ENCODE measurements at places on chromosomes 2 and 18. TPM values are rescaled to one million over a fixed set of nuclear protein-coding genes. Genes with fewer than 3 reads are reported as not detected.

- DNase-seq, result no peak
Measured at GRCh38 chr18:51121597-51121857, 76.0 kb downstream of the MEX3C start.

GRCh38 chr2:65767946-65768345 is 335.5 kb upstream of the SPRED2 start:
- DNase-seq, result no peak

DNA sequence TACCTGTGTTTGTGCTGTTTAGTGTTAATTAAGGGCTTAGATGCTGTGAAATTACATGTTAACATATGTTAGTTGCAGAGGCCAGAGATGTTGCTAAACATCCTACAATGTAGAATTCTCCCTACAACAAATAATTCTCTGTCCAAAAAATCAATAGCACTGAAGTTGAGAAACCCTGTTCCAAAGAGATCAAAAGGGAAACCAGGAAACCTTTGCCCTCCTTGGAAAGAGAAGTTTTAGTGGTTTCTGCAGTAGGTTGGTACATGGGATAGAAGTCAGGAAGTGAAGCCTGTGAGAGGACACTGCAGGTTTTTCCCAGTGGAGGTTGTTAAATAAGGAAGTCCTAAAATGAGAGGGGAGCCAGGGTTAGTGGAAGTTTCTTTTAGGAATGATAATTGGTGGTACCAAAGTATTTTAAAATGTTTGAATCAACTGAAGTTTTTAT is 6.3 kb upstream of the RMDN2 start:
- DNase-seq, result no peak

GRCh38 chr2:42249887-42250286 is 80.7 kb downstream of the EML4 start:
- no peak for DNase-seq

DNA sequence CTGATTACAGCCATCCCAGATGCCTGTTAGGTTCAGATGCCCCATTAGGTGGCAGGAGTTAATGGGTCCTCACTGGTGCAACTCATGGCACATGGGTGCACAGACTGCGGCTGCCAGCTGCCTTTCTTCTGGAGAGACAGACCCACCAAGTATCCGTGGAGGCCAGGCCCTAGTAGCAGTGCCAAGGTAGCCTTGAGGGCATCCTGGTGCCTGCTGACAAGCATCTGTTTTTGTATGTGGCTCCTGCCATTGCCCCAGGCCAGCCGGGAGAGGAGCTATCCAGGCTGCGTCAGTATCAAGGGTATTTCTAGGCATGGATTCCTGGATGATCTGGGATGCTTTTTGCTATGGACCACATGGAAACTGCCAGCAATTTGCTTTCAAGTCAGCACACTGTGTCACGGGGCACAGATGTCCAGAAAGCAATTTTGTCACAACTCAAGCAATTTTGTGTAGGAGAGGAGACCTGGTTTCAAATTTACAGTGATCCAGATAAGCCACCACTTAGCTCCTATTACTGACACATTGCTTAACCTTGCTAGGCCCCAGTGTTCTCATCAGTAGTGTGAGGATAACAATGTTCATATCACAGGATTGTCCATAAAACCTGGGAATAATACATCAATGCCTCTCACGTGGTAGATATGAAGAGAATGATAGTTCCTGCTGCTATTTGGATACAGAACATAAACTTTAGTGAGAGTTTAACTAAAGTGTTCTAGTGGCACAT is 815.1 kb upstream of the RAB6C start:
- DNase-seq, result no peak

GRCh38 chr2:108268001-108268400 is 20.7 kb upstream of the SULT1C2 start:
- DNase-seq, result peak; percentile 76

DNA sequence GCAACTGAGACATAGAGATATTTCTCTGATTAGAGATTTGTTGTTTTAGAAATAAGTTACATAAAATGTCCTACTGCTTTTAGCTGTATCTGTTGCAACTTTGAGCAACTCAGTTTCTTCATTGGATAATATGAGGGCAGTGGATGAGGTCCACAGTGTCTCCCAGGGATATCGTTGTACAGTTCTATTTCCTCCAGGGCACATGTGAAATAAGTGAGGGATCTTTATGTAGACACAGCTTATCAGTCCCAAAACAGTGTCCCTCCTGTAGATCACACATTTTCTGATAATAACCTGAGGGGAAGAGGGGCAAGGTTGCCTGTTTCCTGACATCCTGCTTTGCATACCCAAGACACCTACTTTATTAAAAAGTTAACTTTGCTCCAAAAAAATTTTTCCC is 1231.2 kb upstream of the ZEB2 start:
- no peak for DNase-seq

DNA sequence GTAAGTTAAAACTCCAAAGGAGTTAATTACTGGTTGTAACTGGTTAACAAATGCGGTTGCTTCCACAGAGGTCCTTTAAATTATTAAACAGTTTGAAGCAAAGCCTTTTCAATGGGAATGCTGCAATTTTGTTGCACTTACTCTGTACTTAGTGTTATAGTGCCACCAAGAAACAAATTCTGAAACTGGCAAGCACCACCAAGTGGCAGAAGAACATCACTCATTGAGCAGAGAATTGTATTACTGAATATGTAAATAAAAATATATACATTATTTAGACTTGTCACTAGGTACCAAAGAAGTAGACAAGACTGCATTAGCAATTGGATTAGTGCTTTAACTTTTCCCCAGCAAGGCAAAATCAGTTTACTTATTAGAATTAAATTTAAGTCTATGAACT is 2.6 kb upstream of the TMEFF2 start:
- peak; percentile 19 for DNase-seq

GRCh38 chr2:20752293-20752692 is 70.6 kb downstream of the LDAH start:
- DNase-seq, result no peak

- DNase-seq, result no peak
Measured at GRCh38 chr2:202122163-202122540, 49.1 kb downstream of the KIAA2012 start.

- DNase-seq, result no peak
Measured at GRCh38 chr2:105150231-105150630, 91.3 kb upstream of the GPR45 start.

DNA sequence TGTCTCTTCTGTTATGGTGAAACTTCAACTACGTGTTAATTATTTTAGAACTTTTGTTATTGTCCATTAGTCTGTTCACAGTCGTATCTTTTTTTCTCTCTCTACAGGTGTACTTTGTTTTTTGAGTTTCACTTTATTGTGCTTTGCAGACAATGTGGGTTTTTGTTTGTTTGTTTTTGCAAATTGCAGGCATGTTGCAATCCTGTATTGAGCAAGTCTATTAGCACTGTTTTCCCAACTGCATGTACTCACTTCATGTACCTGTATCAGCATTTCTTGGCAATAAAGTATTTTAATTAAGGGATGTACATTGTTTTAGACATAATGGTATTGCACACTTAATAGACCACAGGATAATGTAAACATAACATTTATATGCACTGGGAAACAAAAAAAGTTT is 99.1 kb upstream of the FAM110C start:
- no peak for DNase-seq

DNA sequence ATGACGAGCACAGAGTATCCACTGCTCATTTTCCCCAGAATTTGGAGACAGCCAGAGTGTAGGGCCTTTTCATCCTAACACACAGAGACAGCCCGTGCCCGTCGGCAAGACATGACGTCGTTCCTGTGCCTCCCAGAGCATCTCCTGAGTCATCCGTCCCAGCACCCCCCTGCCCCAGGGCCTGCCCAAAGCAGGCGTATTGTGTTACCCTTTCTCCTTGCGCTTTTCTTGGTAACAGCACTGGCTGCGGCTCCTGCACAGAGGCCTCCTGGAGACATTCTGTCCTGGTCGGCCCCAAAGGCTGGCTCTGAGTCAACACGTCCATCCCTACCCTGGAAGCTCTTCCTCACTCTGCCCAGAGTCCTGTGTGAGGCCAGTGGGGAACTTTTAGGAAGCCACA is 217.1 kb downstream of the KLHL29 start:
- DNase-seq, result peak; percentile 54

- peak; percentile 39 for DNase-seq
Measured at GRCh38 chr2:189751080-189751658, 11.4 kb downstream of the OSGEPL1 start.

DNA sequence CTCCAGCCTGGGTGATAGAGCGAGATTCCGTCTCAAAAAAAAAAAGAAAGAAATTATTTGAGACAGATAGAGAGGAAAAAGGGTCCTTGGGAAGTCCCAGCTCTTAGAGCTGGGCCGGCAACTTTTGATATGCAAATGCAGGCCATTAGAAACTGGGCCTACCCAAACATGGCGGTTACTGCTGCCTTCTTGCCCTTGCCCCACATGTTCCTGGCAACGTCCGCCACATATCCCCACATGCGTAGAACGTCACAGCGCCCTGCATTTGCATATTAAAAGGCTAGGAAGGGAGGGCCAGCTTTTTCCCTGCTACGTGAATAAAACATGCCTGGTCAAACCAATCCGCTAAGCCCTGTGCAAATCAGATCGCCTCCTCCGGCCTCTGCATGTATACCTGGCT is 40.7 kb upstream of the LBH start:
- no peak for DNase-seq

- no peak for DNase-seq
Measured at GRCh38 chr2:120904379-120904778, 168.7 kb downstream of the GLI2 start.

GRCh38 chr2:86628091-86628522 is 4.4 kb upstream of the RNF103 start:
- no peak for DNase-seq

DNA sequence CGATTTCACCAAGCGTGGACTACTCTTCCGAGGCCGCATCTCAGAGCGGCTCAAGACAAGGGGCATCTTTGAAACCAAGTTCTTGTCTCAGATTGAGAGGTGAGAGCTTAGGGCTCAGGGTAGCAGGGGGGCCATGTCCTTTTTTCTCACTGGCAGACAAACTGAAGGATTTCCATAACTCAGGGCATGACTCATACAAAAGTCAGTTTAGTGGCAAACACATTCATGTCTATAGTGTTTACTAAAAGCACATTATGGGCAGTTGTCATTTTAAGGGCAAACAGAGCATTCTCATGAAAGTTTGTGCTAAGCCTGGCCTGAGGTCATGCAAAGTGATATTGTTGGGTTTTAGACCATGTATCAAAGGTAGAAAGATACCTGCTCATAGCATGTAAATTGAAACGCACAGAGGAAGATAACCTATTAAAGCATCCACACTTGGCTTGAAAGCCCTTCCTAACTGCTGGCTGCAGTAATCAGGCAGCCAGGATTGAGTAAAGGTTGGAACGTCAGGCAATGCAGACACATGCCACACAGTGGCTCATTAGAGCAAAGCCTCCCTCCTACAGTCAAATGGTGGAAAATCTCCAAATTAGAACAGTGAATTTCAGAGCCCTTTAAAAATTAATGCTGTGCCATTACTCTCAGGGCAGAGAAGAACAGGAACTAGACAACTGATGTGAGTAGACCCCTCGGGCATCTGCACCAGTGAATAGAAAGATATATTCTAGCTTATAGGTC is 54.2 kb downstream of the HK2 start:
- DNase-seq, result peak; percentile 90

- DNase-seq, result no peak
Measured at GRCh38 chr2:8679567-8679826, 2.4 kb upstream of the ID2 start.

DNA sequence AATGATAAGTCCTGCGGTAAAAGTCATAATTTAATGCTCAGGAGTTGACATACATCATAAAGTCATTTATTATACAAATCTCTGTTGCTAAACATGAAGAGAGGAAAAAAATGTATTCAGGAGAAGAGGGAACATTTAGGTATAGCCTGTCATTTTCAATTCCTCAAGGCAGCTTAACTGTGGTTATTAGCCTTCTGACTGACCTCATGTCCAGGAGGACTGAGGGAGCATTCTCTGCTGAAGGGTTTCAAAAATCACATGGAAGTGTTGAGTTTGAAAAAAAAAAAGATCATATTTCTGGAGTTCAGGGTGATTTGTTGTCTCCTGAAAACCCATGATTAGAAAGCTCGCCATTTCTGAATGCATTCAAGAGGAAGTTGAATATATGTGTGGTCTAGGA is 1371.1 kb upstream of the LRRTM1 start:
- no peak for DNase-seq

- DNase-seq, result no peak
Measured at GRCh38 chr2:208643145-208643544, 236.6 kb downstream of the PTH2R start.

HOXD9 gene
- 0.14 TPM for total RNA-seq

G6PC2 gene
- total RNA-seq, result not detected

COL4A3 gene
- 0.34 TPM for total RNA-seq

DCDC2C gene
- not detected for total RNA-seq

ADNP2 gene
- total RNA-seq, result 23.9 TPM

TXNDC2 gene
- not detected for total RNA-seq

TMSB10 gene
- 7,809 TPM for total RNA-seq

GPR39 gene
- 10.5 TPM for total RNA-seq

CHRNG gene
- not detected for total RNA-seq

ANKRD36 gene
- 10.5 TPM for total RNA-seq

CCBE1 gene
- 39.0 TPM for total RNA-seq

Data from foreskin keratinocyte (primary cell).